ENCODE measurements at places on chromosomes 5 and 9.

GRCh38 chr9:136787690-136788400 is 3.3 kb upstream of the TMEM141 start:
- no peak for DNase-seq

DNA sequence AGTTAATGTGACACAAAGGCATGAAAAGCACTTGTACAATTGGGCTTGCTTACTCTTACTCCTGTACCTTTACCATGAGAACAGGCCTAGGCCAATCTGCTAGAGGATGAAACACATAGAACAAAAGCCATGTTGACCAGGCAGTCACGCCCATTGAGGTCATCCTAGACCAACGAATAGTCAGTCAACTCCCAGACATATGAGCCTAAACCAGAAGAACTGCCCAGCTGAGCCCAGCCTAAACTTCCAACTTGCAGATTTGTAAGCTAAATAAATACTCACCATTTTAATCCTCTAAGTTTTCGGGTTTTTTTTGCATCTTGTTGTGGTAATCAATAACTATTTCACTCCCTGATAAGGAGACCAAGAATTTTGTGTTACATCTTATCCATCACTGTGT is 164.8 kb upstream of the ADRA1B start:
- no peak for DNase-seq

DNA sequence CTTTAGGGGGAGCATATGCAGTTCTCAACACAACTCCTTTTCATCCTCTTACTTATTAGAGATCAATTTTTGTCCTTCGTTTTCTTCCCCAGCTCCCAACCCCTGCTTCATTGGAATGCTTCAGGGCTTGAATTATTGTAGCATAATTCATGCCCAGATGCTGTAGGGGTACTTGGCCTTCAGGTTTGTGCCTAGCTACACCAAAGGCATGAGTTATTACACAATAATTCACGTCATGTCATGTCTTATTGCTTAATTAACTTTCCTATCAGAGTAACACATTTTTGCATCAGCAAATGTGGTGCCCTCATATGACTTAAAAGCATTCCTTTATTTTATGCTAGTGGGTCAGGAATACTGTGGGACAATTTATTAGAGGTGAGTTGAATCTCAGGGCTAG is 507.2 kb downstream of the NFIB start:
- DNase-seq: no peak

- DNase-seq: no peak
These were observed at the start of gene PRUNE2 for GRCh38 chr9:76905791-76906646. Gene PRUNE2 (minus strand): TSS chr9:76906114. CDS start chr9:76905963, 151 bp downstream.

DNA sequence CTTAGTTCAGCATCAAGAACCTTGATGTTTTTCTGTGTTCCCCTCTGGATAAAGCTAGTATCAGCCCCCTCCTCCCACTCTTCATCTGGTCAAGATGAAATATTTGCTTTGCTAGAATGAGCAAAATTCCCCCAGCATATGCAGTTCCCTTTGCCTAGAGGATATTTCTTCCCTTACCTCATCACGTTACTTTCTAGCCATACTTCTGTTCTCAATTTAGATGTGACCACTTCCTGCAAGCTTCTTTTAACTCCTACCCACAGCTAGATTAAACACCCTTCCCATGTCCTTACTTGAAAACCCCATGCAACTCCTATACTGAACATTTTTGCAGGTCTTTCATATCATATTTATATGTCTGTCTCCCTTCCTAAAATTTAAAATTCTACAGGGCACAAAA is 178.9 kb upstream of the TUSC1 start:
- DNase-seq: no peak

GRCh38 chr9:89352451-89352850 is 34.2 kb downstream of the SECISBP2 start:
- DNase-seq: no peak

GRCh38 chr9:133604214-133604613 is 5.0 kb downstream of the FAM163B start:
- no peak for DNase-seq

DNA sequence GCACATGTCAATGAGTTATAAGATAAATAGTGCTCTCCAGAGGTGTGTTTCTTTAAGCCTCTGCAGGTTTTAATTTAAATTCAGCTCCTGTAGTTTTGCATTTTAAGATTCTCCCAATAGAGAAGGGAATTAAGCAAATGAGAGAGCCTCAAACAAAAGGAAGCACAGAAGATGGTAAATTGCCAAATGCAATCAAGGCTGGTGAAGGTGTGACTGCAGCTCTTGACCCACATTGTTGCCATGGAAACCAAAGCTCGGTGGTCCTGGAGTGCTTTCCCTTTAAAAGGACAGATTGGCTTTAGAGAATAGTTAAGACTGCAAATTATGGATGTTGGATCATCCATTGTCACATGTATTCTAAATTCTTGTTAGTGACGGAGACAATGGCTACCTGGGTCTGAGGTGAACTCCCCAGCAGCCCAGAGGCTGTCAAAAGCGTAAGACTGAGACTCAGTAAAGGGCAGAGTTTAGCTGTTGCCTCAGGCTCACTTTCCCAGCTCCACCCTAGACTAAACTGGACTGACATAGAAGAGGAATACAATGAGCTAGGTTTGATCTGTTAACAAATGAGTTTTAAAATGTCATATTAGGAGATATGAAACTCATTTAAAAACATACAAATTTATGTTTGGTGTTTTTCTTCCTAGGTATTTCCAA is 12.3 kb downstream of the GAPT start:
- DNase-seq: no peak

- no peak for DNase-seq
These were observed 357.8 kb downstream of the NFIB start for GRCh38 chr9:13956107-13956506.

DNA sequence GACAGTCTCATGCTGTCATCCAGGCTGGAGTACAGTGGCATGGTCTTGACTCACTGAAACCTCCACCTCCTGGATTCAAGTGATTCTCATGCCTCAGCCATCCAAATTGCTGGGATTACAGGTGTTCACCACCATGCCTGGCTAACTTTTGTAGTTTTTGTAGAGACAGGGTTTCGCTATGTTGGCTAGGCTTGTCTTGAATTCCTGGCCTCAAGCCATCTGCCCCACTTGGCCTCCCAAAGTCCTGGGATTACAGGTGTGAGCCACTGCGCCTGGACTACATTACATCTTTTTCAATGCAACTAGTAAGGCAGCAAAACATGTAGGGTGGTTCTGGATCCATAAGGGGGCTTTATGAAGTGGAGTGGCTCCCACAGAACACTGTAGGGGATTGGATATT is 29.6 kb upstream of the RASGEF1C start:
- no peak for DNase-seq

GRCh38 chr5:124436294-124436693 is 310.1 kb downstream of the ZNF608 start:
- no peak for DNase-seq

DNA sequence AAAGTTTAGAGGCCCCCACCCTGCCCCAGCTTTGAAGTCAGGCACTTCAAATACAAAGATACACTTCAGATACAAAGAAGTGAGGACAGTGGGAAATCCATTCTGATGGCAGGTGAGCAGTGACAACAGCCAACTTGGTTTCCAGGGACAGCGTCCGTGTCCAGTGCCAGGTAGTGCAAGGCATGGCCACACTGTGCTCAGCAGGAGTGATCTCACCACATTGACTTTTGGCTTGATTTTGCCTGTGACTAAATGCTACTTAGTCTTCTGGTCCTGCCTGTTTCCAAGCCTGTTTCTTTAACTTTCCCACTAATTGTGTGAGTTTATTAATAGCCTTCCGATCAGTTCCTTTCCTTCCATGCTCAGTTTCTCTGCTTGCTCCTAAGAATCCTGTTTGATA is 72.6 kb upstream of the PALM2AKAP2 start:
- no peak for DNase-seq

GRCh38 chr5:179731791-179732411 is 721 bp upstream of the MAML1 start:
- no peak for DNase-seq

DNA sequence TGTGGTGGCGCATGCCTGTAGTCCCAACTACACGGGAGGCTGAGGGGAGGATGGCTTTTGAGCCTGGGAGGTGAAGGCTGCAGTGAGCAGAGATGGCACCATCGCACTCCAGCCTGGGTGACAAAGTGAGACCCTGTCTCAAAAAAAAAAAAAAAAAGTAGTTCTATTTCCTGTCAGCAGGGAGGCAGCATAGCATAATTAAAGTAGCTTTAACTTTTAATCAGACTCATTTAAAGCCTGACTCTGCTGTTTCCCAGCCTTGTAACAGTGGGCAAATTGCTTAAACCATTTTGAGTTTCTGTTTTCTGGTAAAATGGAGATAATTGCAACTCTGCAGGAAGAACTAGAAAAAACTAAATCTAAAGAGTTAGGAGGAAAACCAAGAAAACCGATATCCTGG is 31.2 kb downstream of the CNOT6 start:
- DNase-seq: no peak

GRCh38 chr9:128314697-128315096 is 7.5 kb downstream of the TRUB2 start:
- DNase-seq: no peak

DNA sequence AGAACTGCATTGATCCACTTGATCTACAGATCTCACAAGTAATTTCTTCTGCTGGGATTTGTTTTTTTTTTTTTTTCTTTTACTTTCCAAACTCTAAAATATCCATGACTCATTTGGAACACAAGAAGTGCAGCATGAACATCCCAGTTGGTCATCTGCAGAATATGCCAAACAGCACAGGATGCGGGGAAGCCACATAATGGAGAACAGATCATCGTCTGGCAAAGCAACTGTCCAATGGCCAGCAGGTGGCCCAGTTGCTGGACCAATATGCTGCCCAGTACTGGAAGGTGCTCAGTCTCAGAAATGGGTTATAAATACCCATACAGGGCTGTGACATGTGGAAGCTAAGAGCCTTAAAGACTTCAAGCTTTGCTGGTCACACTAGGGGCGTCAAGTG is 221.3 kb upstream of the TAS2R1 start:
- no peak for DNase-seq

GRCh38 chr5:130138406-130139045 is 234.3 kb downstream of the CHSY3 start:
- DNase-seq: no peak

- no peak for DNase-seq
These were observed 550.8 kb downstream of the CDH9 start for GRCh38 chr5:26487553-26487952.

- DNase-seq: no peak
These were observed 7.2 kb downstream of the S1PR3 start for GRCh38 chr9:88998503-88998902.

GRCh38 chr9:84874596-84874995 is 205.1 kb downstream of the NTRK2 start:
- DNase-seq: no peak

- no peak for DNase-seq
These were observed 11.3 kb downstream of the PDGFRB start for GRCh38 chr5:150144246-150144801.

DNA sequence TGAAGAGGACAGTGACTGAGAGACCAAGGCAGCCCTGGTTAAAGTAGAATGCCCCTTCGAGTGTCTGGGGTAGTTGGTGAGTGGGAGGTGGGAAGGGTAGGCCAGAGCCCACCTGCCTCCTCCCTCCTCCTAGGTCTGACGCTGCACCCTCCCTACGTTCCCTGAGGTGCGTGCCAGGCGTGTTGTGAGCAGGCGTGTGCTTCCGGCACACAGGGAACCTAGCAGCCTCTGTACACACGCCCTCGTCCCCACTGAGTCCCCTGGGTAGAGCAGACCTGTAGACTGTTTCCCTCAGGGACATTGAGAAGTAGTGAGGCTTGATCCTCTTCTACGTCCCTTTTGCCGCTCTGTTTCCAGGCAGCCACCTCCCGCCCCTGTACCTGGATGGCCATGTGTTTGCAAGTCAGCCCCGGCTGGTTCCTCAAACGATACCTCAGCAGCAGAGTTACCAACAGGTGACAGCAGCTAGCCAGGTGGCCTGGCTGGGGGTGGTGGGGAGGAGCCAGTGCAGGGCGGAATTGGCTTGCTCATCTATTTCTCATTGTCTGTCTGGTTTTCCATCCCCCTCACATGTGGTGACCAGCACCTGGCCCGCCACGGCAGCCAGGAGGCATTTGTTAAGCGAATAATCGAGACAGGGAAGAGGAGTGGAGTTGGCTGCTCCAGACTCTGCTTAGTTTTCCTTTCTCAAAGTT is 16.8 kb upstream of the POMT1 start:
- no peak for DNase-seq

GRCh38 chr5:558871-559503 is 34.7 kb upstream of the SLC9A3 start:
- DNase-seq: no peak
